Activated naive CD4-positive, alpha-beta T cell treated with anti-CD3 and anti-CD28 coated beads, Interleukin-2, amount 50 U/mL, for 16 hours (primary cell): ENCODE measurements at places on chromosomes 1 and 21.
A peak's percentile ranks its signal among the peaks of the same experiment; 100 is the strongest.

- DNase-seq, result no peak
These were observed 37.5 kb downstream of the ELAPOR1 start for GRCh38 chr1:109151146-109151990.

GRCh38 chr1:230972855-230973271, 5.8 kb downstream of the TTC13 start:
- DNase-seq, result peak; percentile 26

- DNase-seq, result no peak
These were observed 597.9 kb upstream of the ADAMTS5 start for GRCh38 chr21:27564684-27565301.

DNA sequence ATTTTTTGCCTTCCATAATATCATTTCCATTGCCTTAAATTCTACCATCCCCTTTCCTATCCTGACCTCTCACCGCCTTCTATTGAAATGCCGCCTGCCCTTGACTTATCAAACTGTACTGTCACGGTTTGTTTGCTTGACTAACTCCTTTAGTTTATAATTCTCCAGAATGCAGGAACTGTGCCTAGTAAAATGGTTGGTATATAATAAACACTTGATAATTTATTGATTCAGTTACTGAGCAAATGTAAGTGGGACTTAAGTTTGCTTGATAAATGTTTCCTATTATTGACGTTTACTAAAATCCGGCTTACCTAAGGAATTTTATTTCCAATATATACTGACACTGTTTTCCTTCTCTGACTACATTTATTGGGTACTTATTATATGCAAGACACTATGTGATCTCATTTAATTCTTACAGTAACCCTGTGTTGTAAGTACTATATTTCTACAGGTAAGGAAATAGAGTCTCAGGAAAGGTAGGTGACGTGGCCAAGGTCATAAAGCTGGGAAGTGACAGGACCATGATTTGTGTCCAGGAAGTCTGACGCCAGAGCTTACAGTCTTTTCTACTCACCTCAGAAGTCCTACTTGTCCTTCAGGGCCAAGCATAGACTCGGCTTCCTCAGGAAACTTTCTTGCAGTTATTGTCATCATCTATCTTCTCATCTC, 35.7 kb downstream of the DPT start:
- no peak for DNase-seq

DNA sequence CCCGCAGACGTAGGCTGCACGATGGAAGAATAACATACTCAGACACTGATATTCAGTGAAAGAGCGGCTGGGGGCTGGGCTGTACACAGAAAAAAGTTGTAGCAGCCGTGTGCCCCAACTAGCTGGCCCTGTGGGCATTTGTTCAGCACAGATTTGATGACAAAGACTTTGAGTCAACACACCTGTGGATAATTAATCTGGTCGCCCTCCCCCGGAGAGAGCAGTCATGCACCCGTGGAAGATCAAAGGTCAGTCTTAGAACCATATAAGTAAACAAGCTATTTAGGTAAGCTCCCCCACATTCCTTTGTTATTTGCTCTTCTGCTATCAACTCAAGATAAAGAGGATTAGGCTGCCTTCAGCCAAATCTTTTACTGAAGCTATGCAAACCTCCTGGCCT, 148.4 kb upstream of the HMCN1 start:
- no peak for DNase-seq

DNA sequence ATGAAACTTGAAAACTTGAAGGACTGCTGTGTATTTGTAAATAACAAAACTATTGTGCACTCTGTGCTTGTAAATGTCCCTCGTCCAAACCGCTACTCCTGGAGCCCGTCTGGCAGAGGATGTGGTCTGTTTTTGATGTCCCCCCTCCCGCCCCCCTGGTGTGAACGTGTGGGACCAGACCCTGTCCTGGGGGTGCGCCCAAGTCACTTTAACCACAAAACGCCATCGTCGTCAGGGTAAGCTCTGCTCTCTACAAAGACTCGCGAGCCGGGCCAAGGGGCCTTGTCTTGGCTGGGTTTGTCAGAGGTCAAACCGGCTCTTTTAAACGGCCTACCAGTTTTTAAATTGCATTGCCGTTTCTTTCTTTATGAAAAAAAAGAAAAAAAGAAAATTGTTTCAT, 87.4 kb upstream of the TMEM51 start:
- DNase-seq, result no peak

DNA sequence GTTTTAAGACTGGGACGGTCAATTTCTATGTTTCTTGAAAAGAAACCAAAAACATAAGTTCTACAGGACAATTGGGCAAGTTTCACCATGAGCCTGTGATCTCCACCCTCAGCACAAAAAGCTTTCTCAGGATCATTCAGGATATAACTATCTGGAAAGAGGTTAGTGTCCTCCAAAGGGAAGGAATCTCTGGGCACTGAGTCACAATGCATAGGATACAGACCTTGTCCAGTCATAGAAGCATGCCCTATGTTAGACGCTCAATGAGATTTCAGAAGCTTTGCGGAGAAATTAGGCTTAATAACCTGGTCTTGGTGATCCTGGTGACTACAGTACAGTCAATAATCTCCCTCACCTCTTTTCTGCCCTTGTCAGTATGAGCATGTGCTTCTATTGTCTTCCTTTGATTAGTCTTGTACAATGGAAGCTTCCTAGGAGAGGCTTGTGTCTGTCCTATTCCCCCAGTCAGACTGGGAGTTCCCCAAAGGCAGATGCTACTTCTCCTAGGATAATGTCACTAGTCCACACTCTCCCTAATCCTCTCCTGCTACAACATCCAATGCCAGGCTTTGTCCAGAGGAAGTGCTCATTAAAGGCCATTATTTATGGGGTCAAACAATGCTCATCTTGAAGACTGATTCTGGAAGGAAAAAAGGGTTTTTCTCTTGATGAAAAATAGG, 97.4 kb downstream of the KCNH1 start:
- DNase-seq, result no peak

DNA sequence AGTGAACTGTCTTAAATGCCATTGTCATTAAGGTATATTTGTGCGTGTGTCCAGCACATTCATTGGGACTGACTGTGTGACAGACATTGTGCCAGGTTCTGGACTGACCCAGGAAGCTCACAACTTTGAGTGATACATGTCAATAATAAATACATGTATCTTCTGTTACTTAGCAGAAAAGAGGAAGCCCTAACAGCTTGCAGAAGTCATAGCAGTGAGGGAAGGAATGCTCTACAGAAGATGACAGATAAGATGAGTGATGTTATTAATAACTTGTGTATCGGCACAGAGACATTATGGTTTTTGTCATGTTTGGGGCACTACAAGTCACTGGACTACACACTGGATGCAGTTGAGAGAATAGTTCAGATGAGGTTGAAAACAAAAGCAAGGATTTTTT, 1.2 kb upstream of the SRSF11 start:
- DNase-seq, result no peak

DNA sequence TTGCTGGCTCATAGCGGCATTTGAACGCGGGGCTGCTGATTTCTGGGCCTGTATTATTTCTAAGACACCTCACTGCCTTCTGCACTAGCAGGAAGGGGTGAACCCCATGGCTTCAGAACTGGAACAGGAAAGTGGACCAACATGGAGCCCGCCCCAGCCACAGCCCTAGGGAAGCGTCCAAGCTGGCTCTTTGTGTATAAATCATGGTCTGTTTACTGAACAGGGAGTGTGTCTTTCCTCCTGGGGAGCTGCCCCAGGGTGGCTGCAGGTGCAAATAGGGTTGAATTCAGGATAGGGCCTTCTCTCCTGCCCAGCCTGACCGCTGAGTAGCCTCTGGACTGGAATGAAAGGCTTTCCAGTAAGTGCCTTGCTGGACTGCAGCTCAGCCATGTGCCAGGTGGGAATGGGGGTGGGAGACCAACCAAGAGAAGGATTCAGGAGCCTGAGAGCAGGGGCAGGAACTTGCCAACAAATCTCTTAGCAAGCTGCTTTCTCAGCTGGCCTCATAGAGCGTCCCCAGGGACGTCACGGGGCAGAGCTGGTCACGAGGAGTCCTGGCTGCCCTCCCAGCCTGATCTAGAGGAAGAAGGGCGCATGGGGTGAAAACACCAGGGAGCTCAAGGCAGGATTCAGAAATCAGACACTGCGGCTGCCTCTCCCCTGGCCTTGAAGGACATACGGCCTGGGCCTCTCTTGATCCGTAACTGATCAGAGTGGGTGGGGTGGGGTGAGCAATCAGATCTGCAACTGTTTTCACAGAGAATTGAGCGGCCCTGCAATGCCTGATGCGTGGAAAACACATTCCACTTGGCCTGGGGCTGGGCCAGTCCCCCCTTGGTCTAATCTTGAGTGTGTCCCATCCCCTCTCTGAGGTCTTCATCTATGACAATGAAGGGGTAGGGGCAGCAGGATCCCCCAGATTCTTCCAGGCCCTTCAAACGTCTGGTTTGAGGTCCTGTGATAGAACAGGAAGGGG, 56.5 kb upstream of the SELENON start:
- DNase-seq, result no peak

GRCh38 chr1:47676311-47677054, 238.6 kb downstream of the FOXD2 start:
- DNase-seq, result no peak

- DNase-seq, result no peak
These were observed 60.7 kb upstream of the CDC42BPA start for GRCh38 chr1:227378871-227379554.
